Activated T-cell treated with anti-CD3 and anti-CD28 coated beads for 48 hours (primary cell): ENCODE measurements at places on chromosomes 12 and 14.

GRCh38 chr14:73091044-73091443, 32.7 kb downstream of the RBM25 start:
- no peak for DNase-seq

DNA sequence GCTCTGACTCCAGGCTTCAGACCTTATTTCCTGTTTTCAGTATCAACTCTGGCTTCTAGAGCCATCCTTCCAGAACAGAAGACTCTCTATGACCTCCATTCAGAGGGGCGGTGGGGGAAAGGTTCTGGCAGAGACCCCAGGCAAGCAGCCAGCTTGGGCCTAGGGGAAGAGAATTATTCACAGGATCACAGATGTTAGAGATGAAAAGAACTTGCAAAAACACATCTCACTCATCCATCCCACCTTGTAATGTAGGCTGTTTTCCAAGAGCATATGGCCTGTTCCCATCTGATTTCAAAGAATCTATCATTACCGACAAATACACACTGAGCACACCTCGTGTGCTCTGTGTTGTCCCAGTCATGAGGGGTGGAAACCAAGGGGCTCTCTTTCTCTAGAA, 131.9 kb downstream of the GRIN2B start:
- DNase-seq = no peak

GRCh38 chr14:37695866-37696265, 100.4 kb downstream of the TTC6 start:
- DNase-seq = no peak

GRCh38 chr14:76514213-76514998, 138.5 kb downstream of the ESRRB start:
- DNase-seq = no peak

DNA sequence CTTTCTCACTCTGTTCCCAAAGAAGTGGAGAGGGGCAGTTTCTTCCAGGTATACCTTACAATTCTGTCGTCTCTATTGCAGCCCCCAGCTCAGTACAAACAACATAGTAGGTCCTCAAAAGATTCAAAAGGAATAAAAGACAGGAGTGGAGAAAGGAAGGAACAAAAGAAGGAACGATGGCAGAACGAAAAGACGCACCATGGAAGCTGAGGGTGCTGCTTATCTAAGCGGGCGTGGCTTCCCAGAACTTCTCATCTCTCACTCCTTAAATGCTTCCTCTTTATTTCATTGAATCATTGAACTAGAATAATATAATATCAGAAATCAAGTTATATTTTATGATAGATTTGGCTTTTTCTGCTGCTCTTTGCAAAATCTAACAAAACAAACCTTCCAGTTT, 13.7 kb upstream of the LTA4H start:
- DNase-seq = no peak

GRCh38 chr12:105667973-105668743, 337.7 kb downstream of the C12orf75 start:
- DNase-seq = no peak

DNA sequence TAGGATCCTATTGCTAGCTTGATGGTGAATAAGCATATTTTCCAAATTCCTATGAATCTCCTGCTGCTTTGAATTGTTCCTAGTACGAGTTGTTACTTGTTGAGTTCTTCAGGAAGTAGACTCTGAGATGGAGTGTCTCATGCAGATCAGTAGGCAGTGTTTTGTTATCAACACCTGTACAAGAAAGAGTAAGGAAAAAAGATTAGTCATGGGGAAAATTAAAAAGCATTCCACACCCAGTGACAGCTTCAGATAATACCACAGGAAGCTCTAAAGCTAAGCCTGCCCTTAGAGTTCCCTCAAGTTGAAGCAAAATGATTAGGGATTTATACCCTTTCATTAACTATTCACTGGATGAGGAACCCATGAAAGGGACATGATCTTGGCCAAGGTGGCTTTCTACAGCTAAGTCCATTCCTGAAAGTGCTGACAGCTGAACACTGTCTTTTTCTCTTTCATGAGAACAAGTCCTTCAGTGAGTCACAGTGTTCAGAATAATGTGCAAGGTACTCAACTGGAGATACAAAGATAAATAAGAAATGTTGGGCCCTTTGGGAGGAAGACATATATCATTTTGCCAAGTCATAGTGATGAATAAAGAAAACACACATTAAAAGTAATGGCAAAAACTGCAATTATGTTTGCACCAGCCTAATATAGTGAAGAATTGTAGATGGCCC, 49.1 kb downstream of the CCER1 start:
- DNase-seq = no peak
